ENCODE measurements at places on chromosomes 5 and 9.
A peak's percentile ranks its signal among the peaks of the same experiment; 100 is the strongest.

DNA sequence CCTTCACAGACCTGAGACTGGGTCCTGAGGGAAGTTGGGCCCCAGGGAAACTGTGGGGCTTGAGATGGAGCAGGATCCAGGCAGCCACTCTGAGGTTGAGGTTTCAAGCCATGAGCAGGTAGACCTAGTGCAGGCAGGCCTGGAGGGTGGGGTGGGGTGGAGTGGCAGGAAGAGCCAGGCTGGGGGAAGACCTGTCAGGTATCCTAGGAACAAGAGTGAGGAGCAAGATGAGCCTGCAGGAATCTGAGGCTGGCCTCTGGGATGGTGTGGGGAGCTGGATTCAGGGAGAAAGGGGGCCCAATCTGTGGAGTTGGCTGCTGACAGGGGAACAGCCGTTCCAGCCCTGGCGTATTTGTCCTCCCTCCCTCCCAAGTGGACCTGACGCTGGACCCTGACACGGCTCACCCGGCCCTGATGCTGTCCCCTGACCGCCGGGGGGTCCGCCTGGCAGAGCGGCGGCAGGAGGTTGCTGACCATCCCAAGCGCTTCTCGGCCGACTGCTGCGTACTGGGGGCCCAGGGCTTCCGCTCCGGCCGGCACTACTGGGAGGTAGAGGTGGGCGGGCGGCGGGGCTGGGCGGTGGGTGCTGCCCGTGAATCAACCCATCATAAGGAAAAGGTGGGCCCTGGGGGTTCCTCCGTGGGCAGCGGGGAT is 9.8 kb downstream of the RACK1 start:
- DNase-seq: no peak

GRCh38 chr9:86486891-86487837 is 133.0 kb upstream of the TUT7 start:
- DNase-seq: no peak

DNA sequence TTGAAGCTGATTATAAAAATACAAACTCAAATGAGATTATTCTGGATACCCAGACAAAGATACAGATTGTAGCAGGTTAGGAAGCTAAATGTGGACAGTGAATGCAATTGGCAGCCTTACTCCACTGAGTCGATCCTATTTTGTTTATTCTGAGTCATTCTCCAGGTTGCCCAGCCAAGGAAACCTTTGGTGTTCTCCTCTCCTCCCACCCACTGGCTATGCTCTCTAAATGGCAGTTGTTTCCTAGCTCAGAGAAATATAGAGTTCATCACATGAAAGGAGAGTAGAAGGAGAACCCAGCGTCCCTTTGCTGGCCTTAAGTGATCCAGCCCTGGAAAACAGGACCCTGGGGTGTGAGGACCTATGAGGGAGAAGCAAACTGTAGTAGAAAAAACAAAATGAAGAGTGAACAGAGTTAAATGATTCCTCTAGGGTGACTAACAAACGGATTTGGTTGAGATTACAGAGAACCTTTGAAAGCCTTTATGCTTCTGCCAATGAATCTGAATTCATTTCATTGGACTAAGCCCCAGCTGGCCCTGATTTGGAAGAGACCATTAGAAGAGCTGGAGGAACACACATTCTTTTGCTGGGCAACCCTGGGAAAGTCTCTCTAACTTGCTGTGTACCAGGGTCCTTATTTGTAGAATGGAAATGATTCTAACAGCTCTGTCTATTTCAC is 95.1 kb downstream of the BRINP1 start:
- no peak for DNase-seq

- DNase-seq: no peak
Measured at GRCh38 chr9:127353882-127354281, 43.1 kb upstream of the SLC2A8 start.

GRCh38 chr5:57539281-57539701 is 56.7 kb upstream of the ACTBL2 start:
- no peak for DNase-seq

DNA sequence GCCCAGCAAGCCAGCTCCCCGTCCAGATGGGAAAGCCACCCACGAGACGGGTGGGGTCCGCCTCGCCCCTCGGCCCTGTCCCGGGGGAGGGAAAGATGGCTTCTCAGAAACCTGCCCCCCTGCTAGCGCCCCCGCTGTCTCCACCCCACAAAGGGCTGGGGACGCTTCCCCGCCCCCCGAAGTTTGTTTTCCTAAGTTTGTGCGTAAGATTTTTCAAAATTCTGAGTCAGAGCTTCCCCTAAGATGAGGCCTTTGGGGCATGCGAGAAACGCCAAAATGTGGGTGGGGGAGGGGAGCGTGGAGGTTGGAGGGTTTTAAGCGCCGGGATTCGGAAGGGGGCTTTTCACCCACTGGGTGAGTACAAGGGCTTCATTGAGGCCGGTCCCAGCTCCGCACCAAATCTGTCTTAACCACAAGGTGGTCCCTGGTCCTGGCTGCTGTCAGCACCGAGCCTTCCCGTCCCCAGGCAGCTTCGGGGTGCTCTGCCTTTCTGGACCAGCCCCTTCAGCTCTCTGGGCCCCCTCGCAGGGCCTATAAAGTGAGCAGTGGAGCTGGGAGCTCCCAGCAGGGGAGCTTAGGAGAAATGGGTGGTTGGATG is 32.3 kb downstream of the PRRX2 start:
- DNase-seq: no peak

GRCh38 chr5:126509339-126509738 is 85.7 kb downstream of the ALDH7A1 start:
- no peak for DNase-seq

GRCh38 chr9:18982262-18982620 is 50.8 kb downstream of the SAXO1 start:
- DNase-seq: no peak

- DNase-seq: no peak
Measured at GRCh38 chr9:5850724-5851122, 17.8 kb upstream of the ERMP1 start.

DNA sequence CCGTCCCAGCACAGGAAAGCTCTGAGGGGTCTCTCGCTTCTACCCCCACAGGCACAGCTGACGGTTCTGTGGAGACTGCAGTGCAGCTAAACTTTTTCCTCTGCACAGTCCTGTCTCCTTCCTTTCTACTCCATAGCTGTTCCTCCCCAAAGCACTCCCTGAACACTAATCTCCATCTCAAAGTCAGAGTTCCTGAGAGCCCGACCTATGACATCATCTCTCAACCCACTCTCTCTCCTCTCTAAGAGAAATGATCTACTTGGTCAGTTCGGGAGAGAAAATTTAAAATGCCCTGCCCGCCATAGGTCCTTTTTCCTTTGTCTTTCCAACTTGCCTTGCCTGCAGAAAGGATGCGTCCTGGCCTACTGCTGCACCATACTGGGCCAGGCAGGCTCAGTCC is 90.6 kb downstream of the FANCC start:
- no peak for DNase-seq

GRCh38 chr5:112186401-112186990 is 232.6 kb downstream of the EPB41L4A start:
- DNase-seq: peak; percentile 35

DNA sequence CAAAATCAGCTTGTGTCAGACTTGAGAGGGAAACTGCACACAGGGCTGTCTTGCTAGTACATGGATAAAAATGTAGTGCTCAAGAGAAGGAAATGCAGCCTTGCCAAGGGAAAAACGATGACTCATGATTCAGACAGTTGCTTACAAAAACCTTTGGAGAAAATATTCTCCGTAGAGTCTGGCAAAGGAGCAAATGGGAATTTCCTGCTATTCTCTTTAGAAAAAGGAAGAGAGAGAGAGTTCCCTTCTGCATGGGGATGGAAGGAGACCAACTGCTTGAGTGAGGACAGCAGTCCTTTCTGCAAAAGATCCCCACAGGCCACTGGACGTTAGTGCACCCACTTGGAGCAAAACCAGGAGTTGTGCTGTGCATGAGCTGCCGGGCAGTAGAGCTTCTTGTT is 7.6 kb downstream of the IFNB1 start:
- peak; percentile 8 for DNase-seq

GRCh38 chr9:103203172-103203571 is 208.0 kb downstream of the CYLC2 start:
- DNase-seq: no peak

GRCh38 chr9:124908098-124908497 is 32.8 kb downstream of the GOLGA1 start:
- DNase-seq: no peak

DNA sequence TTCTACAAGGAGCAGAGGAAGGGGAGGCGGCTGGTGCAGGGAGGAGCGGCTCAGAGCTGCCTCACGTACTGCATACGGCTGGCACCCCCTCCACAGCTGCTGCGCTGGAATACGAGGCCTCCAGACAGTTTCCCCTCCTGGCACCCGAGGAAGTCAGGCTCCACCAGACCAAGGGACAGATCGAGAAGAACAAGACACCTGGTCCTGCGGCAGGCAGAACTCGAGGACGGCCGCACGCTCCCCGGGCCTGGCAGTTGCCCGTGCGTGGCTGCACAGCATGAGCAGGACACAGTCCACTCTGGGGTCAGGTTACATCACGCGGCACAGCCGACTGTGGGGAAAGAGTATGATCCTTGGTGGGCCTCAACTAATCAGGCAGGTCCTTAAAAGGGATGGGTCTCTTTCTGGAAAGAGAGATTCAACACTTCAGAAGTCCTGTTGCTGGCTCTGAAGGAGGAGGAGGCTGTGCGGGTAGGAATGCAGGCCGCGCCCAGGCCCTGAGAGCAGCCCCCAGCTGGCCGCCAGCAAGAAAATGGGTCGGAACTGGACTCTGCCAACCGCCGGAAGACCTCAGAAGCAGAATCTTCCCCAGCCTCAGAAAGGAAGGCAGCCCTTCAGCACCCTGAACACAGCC is 11.6 kb downstream of the UBAC1 start:
- DNase-seq: no peak

- DNase-seq: peak; percentile 2
Measured at GRCh38 chr5:148343046-148343407, 7.7 kb downstream of the SPINK9 start.

Data from Caco-2 (cell line).